Stimulated activated CD4-positive, alpha-beta T cell treated with anti-CD3 and anti-CD28 coated beads, Interleukin-1b, Interleukin-23, amount 100 ng/mL, for 4 hours (primary cell): ENCODE measurements at places on chromosomes 6 and 20.

- DNase-seq = no peak
These were observed 83.3 kb downstream of the EPM2A start for GRCh38 chr6:145651988-145652387.

DNA sequence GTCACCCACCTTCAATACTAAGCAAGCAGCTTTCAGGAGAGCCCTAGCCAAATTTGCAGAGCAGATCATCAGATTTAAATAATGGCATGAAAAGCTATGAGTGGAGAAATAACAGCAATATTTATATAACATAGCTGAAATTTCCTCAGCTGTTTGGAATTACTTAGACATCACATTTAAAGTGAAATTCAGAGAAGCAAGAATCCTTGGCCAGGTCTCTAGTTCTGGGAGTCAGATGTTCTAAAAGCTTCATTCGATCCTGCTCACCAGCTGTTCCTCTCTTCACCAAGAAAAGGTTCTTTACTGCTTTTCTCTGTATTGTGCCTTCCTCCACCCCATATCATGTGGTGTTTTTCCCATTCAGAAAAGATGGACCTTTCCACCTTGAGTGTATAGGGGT lies 152.3 kb upstream of the JAG1 start:
- no peak for DNase-seq

DNA sequence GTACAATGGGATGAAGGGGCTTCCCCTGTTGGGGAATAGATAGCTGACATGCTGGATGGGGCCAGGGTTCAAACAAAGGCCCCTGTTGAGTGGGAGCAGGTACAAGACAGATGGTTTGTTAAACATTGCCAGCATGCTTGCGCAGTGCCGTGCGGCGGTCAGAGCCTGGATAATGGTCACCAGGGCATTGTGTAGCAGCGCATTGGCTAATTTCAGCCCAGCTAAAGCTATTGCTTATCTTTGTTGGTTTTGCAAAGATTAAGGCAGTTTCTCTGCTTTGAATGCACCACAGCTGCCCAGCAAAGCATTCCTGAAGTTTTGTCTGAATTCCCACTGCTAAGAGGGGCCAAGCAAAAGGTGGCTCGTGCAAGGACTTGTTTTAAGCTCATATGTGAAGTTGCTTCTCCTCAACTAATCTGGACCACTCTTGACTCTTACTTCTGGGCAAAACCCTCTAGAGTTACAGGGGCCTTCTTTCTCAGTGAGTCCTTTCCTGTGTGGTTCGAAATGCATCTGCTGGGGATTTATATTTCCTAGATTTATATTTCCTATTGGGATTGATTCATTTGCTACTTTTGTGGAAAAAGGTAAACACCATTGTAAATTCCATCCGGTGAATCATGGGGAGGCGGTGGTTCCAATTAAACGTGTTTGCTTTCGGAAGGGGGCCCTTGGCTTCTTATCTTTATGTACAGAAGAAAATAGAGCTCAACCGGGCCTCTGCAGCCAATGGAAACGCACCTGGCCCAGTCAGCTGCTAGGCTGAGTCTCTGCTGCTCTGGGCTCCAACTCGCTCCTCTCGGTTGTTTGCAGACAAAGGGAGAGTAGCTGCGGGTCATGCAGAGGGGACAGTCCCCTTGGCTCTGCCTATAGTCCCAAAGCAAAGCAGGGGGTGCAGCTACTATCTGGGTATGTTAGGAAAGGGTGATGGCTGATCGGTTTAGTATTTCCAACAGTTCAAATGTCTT lies 72.1 kb downstream of the FOXA2 start:
- DNase-seq = no peak

DNA sequence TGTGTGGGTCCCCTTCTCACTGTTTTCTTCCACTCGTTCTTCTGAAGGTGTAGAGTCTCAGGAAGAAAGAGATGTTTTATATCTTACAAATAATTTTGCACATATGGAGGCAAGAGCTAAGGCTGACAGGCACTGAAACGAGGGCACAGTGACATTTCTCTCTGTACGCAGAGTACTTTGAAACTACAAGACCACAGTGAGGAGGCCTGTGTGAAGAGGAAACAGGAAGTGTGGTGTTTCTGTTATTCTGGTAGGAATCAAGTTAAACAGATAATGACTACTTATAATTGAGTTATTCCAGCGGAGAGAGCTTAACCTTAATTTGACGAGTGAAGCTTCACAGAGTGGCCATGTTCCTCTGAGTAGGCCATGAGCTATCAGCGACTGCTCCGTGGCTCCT lies 4.8 kb downstream of the CDH4 start:
- no peak for DNase-seq

GRCh38 chr6:67393356-67393755 lies 1241.7 kb upstream of the ADGRB3 start:
- DNase-seq = no peak

DNA sequence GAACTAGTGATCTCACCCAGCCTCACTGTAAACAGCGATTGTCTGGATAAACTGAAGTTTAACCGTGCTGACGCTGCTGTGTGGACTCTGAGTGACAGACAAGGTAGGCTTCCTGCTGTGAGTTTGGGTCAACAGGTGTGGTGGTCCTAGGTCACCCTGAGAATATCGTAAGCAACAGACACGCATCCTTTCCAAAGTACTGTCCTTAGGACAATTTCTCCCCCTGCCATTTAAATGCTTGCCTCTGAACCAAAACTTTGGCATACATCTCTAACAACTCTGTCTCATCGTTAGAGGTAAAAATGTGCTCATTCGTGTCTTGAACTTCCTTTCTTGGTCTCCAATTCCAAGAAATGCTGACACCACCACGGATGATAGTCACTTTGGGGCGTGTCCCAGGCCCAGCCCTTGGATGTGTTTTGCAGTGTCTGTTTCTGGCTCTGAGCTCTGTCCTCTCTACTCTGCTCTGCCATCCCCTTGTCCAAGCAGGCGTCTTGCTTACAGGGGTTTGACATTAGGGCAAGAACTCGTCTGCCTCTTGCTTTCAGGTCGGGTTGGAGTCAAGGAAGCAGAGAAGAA lies 95.5 kb downstream of the EYA2 start:
- no peak for DNase-seq

- no peak for DNase-seq
These were observed 151.2 kb upstream of the THBS2 start for GRCh38 chr6:169404828-169405227.

GRCh38 chr6:100905067-100905466 lies 23.9 kb upstream of the ASCC3 start:
- no peak for DNase-seq

DNA sequence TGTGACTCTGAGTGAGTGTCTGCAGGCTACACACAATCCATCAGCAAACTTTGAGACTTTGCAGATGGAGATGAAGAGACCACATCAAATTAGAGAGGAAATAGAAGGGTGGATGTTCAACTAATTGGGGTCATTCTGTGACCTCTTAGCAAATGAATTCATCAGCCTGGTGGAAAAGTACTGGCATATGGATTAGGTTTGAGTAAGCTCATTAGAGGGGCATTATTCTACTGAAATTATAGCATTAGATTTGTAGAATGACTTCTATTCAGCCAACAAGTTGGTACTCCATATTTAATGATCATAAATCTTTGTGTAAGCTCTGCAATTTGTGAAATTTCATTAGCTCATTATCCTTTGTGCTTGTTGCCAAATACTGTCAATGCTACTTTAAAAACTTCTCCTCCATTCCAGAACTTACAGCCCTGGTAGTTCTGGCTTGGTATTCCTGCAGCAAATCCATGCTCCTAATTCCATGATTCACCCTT lies 63.8 kb downstream of the ADTRP start:
- no peak for DNase-seq

DNA sequence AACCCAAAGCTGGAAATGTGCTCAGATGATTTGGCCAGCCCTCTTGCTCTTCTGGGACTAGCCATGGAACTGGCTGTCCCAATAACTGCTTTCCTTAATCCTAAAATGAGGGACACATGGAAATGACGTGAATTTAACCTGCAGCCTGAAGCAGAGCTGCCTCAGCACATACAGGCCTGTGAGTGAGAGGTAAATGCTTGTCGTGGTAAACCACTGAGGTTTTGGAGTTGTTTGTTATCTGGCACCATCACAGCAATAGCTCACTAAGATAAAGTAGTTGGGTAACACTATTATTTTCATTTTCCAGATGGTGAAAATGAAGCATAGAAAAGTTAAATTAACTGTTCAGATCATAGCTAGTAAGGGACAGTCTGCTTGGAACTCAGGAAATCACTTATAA lies 333.4 kb upstream of the CHD6 start:
- no peak for DNase-seq

- DNase-seq = no peak
These were observed 4.5 kb upstream of the FOXO3 start for GRCh38 chr6:108556250-108556649.
